ENCODE measurements at places on chromosomes 11 and 22.

- no peak for DNase-seq
These were observed 20.1 kb downstream of the CSRP3 start for GRCh38 chr11:19181531-19182261.

DNA sequence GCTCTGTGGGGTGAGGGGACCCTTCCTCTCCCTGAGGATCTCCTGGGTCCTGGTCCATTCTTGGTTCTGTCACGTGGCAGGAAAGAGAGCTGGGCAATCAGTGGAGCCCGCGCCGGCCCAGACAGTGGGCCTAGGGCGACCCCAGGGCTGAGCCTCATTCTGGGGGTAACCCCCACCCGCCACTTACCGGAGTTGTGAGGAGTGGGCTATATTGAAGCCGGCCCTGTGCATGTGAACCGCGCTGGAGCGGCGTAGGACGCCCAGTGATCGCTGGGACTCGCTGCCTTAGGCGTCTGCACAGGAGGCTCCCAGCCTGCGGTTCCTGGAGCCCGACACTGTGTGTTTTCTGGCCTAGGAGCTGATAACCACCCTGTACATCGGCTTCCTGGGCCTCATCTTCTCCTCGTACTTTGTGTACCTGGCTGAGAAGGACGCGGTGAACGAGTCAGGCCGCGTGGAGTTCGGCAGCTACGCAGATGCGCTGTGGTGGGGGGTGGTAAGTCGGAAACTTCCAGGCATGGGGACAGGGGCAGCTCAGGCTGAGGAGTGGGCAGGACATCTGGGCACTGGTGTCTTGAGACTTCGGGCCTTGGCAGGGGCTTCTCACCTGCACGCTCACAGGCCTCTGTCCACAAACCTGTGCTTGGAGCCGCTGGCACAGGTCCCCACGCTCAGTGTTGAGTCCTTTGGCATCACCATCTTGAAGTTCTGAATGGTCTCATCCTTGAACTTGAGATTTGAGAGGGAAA lies 127.1 kb downstream of the KCNQ1OT1 start:
- no peak for DNase-seq

DNA sequence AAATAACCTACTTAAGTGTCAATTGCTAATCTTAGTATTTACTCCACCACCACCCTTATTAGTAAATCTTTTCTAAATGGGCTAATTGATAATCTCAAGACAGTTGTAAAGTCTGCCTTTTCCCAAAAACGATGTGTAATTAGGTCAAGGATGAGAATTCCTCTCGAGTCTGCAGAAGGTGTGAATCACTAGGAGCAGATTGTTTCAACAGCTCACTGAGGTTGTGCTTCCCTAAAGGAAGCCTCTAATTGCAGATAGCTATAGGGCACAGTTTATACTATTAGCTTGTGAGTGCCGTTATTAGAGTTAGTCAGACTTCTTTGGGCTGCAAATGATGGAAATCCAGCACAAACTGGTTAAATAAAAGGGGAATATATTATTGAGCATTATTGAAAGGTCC lies 84.9 kb downstream of the C11orf91 start:
- DNase-seq: no peak

DNA sequence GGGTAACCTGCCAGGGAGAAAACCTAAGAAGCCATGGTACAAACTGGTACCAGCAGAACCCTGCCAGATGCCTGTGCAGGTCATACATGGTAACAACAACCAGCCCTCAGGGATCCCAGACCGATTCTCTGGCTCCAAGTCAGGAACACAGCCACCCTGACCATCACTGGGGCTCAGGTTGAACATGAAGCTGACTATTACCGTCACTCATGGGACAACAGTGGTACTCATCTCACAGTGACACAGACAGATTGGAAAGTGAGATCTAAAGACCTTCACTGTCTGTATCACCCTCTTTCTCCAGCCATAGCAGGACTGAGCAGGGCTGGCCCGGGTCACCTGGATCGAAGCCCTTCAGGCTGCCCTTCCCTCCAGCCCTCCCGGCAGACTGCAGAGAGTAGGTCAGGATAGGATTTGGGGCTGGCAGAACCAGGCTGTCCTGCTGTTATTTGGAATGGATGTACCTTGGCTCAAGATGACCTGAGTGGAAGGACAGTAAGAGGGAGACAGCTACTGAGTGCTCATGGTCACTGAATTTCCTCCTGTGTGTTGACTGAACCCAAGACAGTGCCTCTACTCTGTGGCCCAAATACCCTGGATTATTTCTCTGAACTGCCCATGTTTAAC lies 94.7 kb downstream of the GGTLC2 start:
- no peak for DNase-seq

GRCh38 chr11:55994525-55994924 lies at the start of gene OR5F1:
TSS of gene OR5F1 (minus strand) at chr11:55994625. CDS start at chr11:55994625, 0 bp downstream.
- no peak for DNase-seq

- no peak for DNase-seq
These were observed 95.5 kb downstream of the RPL27A start for GRCh38 chr11:8777907-8778767.

DNA sequence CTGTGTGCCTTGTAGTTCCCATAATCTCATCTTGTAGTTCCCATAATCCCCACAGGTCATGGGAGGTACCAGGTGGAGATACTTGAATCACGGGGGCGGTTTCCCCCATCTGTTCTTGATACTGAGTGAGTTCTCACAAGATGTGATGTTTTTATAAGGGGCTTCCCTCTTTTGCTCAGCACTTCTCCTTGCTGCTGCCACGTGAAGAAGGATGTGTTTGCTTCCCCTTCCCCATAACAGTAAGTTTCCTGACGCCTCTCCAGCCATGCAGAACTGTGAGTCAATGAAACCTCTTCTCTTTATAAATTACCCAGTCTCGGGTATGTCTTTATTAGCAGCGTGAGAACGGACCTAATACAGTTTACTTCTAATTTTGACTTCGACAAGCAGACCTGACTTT lies 14.0 kb upstream of the SMIM38 start:
- no peak for DNase-seq

DNA sequence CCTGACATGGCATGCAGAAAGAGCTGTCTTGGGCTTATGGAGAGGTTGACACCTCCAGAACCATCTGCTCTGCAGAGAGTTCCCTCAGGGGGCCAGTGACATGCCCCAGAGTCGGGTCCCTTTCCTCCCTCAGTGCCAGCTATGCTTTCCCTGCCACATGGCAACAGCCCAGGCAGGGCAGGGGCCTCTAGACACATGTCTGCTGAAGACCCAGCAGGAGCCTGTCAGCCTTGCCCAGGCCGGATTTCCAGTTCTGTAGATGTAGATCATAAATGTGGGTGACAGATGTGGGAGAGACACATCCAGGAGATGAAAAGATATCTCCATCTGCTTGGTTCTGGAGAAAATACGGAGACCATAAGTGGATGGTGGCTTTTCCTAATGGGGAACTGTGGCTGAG lies 25.5 kb downstream of the NAV2 start:
- DNase-seq: no peak

- no peak for DNase-seq
These were observed 73.2 kb downstream of the DBX1 start for GRCh38 chr11:20087118-20087521.

DNA sequence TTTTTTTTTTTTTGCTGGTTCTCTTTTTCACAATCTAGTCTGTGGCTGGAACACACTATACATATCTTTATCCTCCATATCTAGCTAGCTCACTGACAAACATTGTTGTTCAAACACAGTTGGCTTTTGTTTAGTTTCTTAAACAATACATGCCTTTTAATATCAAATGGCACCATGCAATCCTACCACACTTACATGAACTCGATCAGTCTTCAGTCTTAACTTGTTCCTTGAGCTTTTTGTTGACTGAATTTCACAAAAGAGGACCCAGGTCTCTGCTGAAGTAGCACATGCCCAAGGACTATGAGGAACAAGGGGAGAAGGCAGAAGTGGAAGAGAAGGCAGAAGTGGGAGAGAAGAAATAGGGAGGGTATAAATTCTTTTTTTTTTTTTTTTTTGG lies 25.5 kb downstream of the TMEM123 start:
- DNase-seq: no peak
